Type B pancreatic cell (in vitro differentiated cells): ENCODE measurements at places on chromosomes 7 and 10. TPM values are rescaled to one million over a fixed set of nuclear protein-coding genes. Genes with fewer than 3 reads are reported as not detected.

The NME8 gene
- total RNA-seq = 0.14 TPM in 1 of 2 replicates, not detected in the other

- no peak overlapping the region for H3K4me3 ChIP-seq
- no peaks in the 10 kb centered on the region for H3K36me3 ChIP-seq
- H3K27ac ChIP-seq = no peak overlapping the region
- no peaks in the 10 kb centered on the region for H3K27me3 ChIP-seq
- DNase-seq = no peak
These were observed 337.5 kb upstream of the CNTNAP2 start for GRCh38 chr7:145779140-145779539.

The CPVL gene
- 30.2 and 44.2 TPM in 2 replicates for total RNA-seq

DNA sequence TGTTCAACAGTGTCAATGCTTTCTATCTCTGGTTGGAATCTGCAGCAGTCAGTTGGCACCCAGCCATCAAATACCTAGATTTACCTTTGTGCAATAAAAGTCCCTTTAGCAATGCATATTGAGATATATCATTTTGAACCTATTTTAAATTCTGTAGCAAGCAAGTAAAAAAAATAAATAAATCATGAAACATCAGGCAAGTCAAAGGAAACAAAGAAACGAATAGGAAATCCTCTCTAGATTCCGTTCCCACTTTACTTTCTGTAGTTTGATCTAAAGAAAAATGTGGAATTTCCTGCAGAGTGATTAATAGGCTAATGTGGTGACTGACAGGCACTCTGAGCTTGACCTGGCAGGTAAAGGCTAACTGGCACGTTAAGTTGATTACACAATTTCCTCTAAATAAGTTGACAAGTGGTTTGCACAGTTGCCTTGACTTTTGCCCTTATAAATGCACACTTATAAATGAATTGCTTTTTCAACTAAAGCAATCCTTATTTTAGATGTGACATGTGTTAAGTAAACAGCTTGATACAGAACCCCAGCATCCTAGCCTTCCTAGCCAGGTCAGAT, 208.1 kb upstream of the TCF7L2 start:
- H3K4me1 ChIP-seq = peaks cover 54% of the 10 kb centered on the region
- H3K27ac ChIP-seq = peak overlapping the region; percentile 45
- peak overlapping the region; percentile 55 for H3K4me3 ChIP-seq
- H3K36me3 ChIP-seq = peaks cover 9% of the 10 kb centered on the region

The ITGB8 gene
- 15.6 and 23.3 TPM in 2 replicates for total RNA-seq

The TBC1D12 gene
- total RNA-seq = 9.0 and 9.7 TPM in 2 replicates

GRCh38 chr7:103613655-103614642, 167.9 kb upstream of the SLC26A5 start:
- DNase-seq = no peak
- no peaks in the 10 kb centered on the region for H3K27me3 ChIP-seq
- H3K36me3 ChIP-seq = no peaks in the 10 kb centered on the region
- H3K4me3 ChIP-seq = no peak overlapping the region
- no peak overlapping the region for H3K27ac ChIP-seq
- H3K4me1 ChIP-seq = no peaks in the 10 kb centered on the region

GRCh38 chr7:75638594-75639070, 100.1 kb downstream of the HIP1 start:
- H3K4me3 ChIP-seq = peak overlapping the region; percentile 85
- peaks cover 4% of the 10 kb centered on the region for H3K36me3 ChIP-seq
- DNase-seq = peak; percentile 72
- H3K27ac ChIP-seq = no peak overlapping the region

The HERC4 gene
- total RNA-seq = 37.2 and 50.5 TPM in 2 replicates

The MUC12 gene
- 0.50 and 1.6 TPM in 2 replicates for total RNA-seq

The TEX36 gene
- not detected in 2 replicates for total RNA-seq

- no peaks in the 10 kb centered on the region for H3K27me3 ChIP-seq
- no peaks in the 10 kb centered on the region for H3K36me3 ChIP-seq
- H3K27ac ChIP-seq = peak overlapping the region; percentile 77
- DNase-seq = no peak
- no peaks in the 10 kb centered on the region for H3K4me1 ChIP-seq
- peak overlapping the region; percentile 1 for H3K4me3 ChIP-seq
These were observed 144.9 kb downstream of the KIF20B start for GRCh38 chr10:89846281-89846630.

- no peak overlapping the region for H3K27ac ChIP-seq
- peaks cover 12% of the 10 kb centered on the region for H3K4me1 ChIP-seq
- no peak for DNase-seq
- no peak overlapping the region for H3K4me3 ChIP-seq
- no peaks in the 10 kb centered on the region for H3K36me3 ChIP-seq
- H3K27me3 ChIP-seq = no peaks in the 10 kb centered on the region
These were observed 81.8 kb upstream of the CTTNBP2 start for GRCh38 chr7:117955046-117955445.

GRCh38 chr10:131207584-131208532, 103.7 kb downstream of the TCERG1L start:
- H3K4me1 ChIP-seq = peaks cover 3% of the 10 kb centered on the region
- H3K36me3 ChIP-seq = no peaks in the 10 kb centered on the region
- H3K4me3 ChIP-seq = no peak overlapping the region
- H3K27ac ChIP-seq = no peak overlapping the region
- H3K27me3 ChIP-seq = no peaks in the 10 kb centered on the region

The GRM8 gene
- total RNA-seq = 3.4 and 8.1 TPM in 2 replicates

DNA sequence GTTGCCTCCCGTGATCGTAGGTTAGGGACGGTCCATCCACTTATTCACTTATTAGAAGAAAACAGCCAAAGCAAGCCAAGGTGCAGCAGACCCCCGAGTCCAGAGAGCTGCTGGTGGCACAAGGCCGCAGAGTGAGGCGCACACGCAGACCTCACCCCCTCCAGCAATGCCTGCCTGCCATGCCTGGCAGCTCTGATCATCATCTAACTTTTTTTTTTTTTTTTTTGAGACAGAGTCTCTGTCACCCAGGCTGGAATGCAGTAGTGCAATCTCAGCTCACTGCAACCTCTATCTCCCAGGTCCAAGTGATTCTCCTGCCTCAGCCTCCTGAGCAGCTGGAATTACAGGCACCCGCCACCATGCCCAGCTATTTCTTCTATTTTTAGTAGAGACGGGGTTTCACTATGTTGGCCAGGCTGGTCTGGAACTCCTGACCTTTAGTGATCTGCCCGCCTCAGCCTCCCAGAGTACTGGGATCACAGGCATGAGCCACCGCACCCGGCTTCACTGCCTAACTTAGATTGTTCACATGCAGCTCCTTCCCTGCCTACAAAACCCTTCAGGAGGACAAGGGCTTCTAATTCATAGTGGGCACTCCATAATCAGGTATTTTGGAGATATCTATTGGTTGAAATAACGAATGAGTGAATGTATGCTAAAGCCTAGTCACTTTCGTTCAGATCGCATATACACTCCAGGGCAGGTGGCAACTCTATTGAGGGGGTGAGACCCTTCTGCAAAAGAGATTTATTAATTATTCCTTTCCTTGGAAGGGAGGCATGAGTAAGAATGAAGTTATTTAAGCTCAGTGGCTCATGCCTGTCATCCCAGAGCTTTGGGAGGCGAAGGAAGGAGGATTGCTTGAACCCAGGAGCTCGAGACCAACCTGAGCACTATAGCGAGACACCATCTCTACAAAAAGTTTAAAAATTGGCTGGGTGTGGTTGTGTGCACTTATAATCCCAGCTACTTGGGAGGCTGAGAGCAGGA, 15.9 kb downstream of the TRIM56 start:
- peak overlapping the region; percentile 82 for H3K27ac ChIP-seq
- no peak for DNase-seq
- H3K36me3 ChIP-seq = no peaks in the 10 kb centered on the region
- peaks cover 4% of the 10 kb centered on the region for H3K4me1 ChIP-seq

DNA sequence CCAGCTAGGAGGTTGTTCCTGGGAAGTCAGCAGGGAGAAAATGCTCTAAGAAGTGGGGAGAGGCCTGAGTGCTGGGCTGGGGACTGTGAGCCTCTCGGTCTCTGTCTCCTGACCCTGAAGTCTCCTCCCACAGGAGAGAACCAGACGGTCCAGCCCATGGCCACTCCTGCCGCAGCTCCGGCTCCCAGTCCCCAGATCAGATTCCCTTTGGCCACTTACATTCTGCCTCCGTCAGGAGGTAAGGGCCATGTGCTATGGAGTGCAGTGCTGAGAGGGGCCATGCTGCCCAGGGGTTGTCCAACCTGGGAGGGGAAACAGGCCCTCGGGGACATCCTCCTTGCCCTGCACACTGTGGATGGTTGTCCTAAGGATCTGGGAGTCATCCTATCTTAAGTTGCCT, 21.3 kb upstream of the ZNF467 start:
- H3K36me3 ChIP-seq = no peaks in the 10 kb centered on the region
- no peak for DNase-seq
- H3K4me1 ChIP-seq = peaks cover 10% of the 10 kb centered on the region

The RBP3 gene
- not detected in 2 replicates for total RNA-seq

GRCh38 chr7:155293721-155294510, 3.8 kb upstream of the INSIG1 start:
- no peak overlapping the region for H3K4me3 ChIP-seq
- no peaks in the 10 kb centered on the region for H3K36me3 ChIP-seq
- no peaks in the 10 kb centered on the region for H3K27me3 ChIP-seq
- H3K4me1 ChIP-seq = peaks cover 7% of the 10 kb centered on the region
- no peak for DNase-seq
- H3K27ac ChIP-seq = no peak overlapping the region

The ADAM8 gene
- total RNA-seq = 6.2 and 7.1 TPM in 2 replicates

The OPN1SW gene
- total RNA-seq = not detected in 2 replicates

GRCh38 chr7:139332697-139333359, 8.3 kb upstream of the FMC1 start:
- no peak for DNase-seq
- H3K4me1 ChIP-seq = peaks cover 9% of the 10 kb centered on the region
- H3K4me3 ChIP-seq = no peak overlapping the region
- H3K27me3 ChIP-seq = no peaks in the 10 kb centered on the region
- no peak overlapping the region for H3K27ac ChIP-seq
- no peaks in the 10 kb centered on the region for H3K36me3 ChIP-seq

The TFR2 gene
- total RNA-seq = 1.8 and 2.5 TPM in 2 replicates

GRCh38 chr7:76069238-76069638, 21.3 kb downstream of the MDH2 start:
- H3K4me1 ChIP-seq = no peaks in the 10 kb centered on the region
- H3K27me3 ChIP-seq = no peaks in the 10 kb centered on the region
- H3K27ac ChIP-seq = peak overlapping the region; percentile 64
- H3K36me3 ChIP-seq = no peaks in the 10 kb centered on the region

The KCNIP2 gene
- total RNA-seq = 1.4 and 4.9 TPM in 2 replicates

GRCh38 chr7:98797150-98797549, 72.7 kb downstream of the TMEM130 start:
- no peak for DNase-seq
- H3K27me3 ChIP-seq = no peaks in the 10 kb centered on the region
- no peaks in the 10 kb centered on the region for H3K4me1 ChIP-seq
- H3K27ac ChIP-seq = peak overlapping the region; percentile 74

DNA sequence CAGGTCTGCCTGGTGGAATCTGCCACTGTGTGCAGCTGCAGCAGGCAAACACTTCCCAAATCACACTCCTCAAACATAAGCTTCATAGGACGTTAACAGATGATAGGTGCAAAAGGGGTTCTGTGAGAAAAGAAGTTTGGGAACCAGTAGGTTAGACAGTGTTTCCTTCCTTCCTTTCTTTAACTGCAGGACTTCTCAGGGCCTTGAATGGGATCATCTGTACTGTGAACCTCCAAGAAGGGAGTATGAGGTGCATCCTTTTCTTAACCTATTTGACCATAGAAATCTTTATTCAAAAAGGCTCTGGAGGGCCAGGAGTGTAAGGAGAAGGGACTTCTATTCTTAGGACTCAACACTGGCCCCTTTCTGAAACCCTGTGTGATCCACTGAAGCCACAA, 33.0 kb downstream of the CAMK2B start:
- peaks cover 34% of the 10 kb centered on the region for H3K27me3 ChIP-seq
- DNase-seq = no peak
- no peak overlapping the region for H3K27ac ChIP-seq
- H3K4me3 ChIP-seq = no peak overlapping the region
- H3K4me1 ChIP-seq = peaks cover 4% of the 10 kb centered on the region

- peaks cover 19% of the 10 kb centered on the region for H3K4me1 ChIP-seq
- H3K27me3 ChIP-seq = no peaks in the 10 kb centered on the region
- no peaks in the 10 kb centered on the region for H3K36me3 ChIP-seq
- H3K27ac ChIP-seq = no peak overlapping the region
- H3K4me3 ChIP-seq = no peak overlapping the region
- no peak for DNase-seq
These were observed 259.7 kb upstream of the FERD3L start for GRCh38 chr7:19404912-19405329.
